ENCODE measurements at places on chromosomes 12 and 14.

GRCh38 chr12:116346741-116347140, 69.2 kb upstream of the MED13L start:
- DNase-seq = no peak

- no peak for DNase-seq
Measured at GRCh38 chr14:60904381-60904780, 76.5 kb downstream of the TRMT5 start.

DNA sequence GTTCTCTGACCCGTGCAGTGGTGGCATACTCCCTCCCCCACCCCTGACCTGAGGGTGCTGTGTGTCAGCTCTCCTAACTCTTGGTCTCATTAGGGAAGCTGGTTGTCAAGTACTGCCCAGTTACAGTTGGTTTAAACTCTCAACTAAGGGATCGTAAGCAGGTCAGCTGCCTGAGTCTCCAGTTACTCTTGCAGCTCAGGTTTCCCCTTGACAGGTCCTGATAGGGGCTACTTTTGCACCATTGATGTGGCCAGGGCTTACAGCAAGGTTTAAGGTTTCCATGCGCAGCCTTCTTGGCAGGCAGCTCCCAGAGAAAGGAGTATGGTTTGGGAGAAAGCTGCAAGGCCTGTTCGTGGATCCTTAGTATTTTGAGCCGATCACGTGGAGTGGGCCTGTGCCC, 74.5 kb downstream of the ETV6 start:
- no peak for DNase-seq

DNA sequence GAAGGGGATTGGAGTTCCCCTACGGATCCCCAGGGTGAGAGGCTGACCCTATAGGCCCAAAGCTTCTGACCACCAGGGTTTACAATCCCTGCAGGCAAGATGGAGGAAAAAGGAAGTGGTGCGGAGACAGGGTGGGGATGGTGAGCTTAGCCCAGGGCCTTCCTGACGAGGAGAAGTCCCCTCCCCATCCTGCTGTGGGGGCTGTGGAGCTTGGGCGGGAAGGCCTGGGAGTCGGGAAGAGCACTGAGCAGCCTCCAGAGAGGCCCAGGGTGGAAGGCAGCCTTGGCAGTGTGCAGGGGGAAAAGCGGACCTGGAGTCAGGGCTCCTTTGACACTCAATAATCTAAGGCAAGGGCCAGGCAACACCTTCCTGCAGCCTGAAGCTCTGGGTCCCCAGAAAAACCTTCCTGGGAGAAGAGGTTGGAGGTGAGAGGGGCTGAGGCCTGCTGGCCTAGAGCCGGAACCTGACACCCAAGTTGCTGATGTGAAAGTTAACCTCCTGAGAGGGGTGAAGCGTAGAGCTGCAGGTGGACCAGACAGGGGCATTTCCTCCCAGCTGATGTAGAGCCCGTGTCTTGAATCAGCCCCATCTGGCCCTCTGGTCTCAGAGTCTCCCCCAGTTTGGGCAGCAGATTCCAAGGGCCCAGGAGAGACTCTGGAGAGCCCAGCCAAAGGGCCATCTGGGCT, 6.0 kb downstream of the HDAC7 start:
- DNase-seq = no peak

DNA sequence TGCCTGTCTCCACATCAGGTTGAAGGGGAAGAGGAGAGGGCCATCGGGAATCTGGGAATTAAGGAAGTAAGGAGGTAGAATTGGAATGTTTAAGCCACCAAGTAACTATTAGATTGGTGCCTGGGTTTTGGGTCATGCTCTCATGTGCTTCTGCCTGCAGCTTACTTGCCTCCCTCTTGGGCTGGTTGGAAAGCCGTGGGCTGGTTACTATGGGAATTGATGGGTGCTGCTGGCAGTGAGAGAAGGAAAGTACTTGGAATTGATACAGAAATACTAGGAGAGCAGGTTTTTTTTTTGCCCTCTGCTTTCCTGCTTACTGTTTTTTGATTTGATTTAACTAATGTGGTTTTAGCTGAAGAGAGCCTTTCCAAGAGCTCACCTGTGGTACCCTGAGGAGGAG, 493.5 kb upstream of the RGS6 start:
- no peak for DNase-seq

DNA sequence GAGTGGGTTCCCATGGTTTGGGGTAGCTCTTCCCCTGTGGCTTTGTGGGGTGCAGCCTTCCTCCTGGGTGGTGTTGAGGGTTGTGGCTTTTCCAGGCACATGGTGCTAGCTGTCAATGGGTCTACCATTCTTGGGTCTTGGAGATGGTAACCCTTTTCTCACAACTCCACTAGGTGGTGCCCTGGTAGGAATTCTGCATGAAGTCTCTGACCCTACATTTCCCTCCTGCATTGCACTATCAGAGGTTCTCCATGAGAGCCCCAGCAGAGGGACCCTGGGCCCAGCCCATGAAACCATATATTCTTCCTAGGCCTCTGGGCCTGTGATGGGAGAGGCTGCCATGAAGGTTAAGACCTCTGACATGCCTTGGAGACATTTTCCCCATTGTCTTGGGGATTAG, 1093.3 kb downstream of the SLC16A7 start:
- DNase-seq = no peak

- no peak for DNase-seq
Measured at GRCh38 chr14:93999573-93999972, 2.5 kb downstream of the CCDC197 start.

DNA sequence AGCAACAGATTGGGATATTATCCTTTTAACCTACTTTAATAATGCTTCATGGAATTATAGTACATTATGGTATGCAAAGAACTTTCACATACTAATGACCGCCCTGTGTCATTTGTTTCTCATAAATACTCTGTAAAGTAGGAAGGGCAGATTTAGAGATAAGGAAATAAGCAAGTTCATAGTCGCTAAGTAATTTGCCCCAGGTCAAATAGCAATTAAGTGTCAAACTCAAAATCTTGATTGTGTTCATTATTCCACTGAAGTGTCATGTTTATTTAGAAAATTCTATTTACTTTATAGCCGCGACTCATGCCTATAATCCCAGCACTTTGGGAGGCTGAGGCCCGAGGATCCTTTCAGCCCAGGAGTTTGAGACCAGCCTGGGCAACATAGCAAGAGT, 98.7 kb upstream of the ATF1 start:
- no peak for DNase-seq

- no peak for DNase-seq
Measured at GRCh38 chr14:38205949-38206665, 1.6 kb upstream of the SSTR1 start.

- DNase-seq = no peak
Measured at GRCh38 chr12:87783467-87783866, 245.7 kb downstream of the C12orf50 start.

DNA sequence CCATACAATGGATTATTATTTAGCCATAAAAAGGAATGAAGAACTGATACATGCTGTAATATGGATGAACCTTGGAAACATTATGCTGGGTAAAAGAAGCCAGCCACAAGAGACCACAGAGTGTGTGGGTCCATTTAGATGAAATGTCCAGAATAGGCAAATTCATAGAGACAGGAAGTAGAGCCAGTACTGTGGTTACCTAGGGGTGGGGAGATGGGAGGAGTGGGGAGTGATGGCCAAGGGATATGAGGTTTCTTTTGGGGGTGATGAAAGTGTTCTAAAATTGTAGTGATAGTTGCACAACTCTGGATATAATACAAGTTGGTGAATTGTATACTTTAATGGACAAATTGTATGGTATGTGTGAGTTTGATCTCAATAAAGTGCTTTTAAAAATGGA, 18.6 kb downstream of the JDP2 start:
- no peak for DNase-seq

DNA sequence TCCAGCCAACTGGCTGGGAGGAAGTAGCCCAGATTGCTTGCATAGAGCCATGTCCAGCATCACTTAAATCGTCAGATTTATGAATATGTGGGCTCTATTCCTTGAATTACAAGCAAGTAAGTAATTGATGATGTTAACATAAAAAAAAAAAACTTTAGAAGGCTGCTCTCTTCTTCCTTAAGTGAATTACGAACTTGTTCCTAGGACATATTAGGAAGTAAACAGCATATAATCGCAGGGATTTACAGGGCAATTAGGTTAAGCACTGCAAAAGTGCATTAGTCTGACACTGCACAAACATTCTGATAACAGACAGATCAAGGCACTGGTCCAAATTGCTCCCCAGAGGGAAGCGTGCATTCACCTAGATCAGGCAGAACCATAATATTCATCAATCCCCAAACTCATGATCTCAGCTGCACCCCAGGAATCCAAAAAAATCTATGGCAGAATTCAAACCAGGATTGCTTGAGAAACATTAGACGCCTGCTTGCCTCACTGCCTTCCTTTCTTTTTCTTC, 293.2 kb downstream of the TMEM132D start:
- DNase-seq = no peak

DNA sequence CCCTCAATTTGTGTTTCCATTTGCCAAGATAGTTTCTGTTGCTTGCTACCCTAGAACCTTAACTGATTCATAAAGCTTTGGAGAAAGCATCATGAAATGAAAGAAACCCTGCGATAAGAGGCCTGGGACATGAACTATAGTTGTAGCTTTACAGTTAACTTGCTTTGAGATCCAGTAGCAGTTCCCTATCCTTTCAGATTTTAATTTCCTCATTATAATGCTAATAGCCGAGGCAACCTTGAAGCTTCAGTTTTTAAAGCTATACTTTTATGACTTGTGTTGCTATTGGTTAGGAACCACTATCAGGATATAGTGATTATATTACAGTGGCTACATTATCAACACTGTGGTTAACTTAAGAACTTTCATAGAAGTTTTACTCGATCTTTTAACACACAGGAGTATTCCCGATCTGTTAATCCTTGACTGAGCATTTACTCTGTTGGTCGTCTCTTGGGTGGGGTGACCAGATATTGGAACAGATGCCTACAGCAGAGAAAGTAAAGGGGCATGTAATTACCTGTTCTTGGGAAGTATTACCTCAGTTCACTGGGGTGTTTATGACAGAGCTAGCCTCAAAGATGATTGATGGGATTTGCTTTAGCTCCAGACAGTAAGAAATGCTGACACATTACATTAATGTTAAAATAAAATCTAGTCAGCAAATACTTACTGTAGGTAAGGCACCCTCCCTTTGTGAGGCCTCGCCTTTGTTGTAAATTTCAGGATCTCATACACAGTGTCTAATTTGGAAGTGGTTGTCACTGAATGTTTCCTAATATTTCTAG, 86.2 kb upstream of the CSRP2 start:
- no peak for DNase-seq

GRCh38 chr14:72064501-72064900, 132.3 kb downstream of the RGS6 start:
- DNase-seq = no peak

DNA sequence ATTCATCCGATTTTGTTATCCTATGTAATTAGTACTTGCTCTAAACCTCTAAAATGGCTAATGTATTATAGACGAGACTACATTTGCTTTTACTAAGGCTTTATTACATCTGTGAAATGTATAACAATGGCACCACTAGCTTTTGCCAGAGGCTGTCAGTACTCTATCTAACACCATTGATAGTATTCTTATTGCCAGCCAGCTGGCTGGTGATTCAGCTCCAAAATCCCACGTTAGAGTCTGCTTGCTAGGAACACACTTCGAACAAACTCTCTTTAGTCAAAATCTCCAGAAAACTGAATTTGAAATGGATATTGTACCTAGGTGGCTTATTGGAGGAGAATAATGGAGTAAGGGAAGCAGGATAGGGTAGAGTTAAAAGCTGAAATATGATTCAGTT, 839.2 kb downstream of the SLC6A15 start:
- no peak for DNase-seq

GRCh38 chr14:20690848-20691640, 2.5 kb downstream of the ANG start:
- DNase-seq = peak; percentile 11

DNA sequence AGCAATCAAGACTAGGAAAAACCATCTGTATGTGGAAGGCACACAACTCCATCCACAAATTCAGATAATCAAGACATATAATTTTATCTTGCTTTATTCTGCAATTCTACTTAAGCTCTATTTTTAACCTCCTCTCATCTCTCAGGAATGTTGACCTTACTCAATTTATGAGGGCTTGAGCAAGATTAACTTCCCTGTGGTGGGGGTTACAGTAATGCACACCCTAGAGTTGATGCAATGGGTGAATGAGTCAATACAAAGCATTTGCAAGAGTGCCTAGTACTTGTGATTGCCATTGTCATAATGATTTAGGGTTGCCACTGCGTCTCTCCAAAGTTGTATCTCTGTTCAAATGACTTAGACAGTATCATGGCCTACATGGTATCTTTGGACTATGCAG, 1598.4 kb upstream of the TMEM132C start:
- DNase-seq = no peak

DNA sequence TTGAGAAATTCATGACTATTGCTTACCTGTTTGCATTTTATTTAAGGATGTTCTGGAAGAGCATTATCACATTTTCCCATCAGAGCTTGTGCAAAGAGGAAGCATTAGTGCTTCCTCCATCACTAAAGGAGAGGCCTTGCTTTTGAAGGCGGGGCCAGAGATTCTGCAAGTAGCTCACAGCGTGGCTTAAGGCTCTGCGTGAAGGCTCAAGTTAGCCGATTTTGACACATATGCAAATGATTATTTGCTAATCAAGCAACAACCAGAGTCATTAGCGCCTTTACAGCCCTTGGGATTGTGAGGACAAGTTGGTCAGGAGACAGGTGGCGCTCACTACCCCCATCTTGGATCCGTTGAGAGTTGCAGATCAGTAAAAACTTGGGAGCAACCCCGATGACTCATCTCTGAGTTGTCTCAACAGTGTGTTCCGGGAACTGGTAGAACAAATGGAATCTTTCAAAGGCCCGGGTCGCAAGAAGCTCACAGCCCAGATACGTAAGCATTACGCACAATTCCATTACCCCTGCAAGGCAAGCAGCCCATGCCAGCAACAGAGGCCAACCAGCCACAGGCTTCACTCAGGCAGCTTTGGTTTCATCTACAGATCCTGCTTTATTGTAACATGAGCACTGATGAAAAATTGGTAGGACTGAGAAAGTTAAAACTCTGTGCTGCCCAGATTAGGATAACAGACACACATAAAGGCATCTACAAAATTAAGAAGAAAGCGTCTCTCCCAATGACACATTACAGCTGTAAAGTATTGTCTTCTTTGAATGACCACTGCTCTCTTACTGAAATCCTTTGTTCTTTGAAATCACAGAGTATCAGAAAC, 34.9 kb upstream of the SPTSSA start:
- no peak for DNase-seq

GRCh38 chr14:95300002-95300696, 19.6 kb downstream of the CLMN start:
- DNase-seq = no peak

DNA sequence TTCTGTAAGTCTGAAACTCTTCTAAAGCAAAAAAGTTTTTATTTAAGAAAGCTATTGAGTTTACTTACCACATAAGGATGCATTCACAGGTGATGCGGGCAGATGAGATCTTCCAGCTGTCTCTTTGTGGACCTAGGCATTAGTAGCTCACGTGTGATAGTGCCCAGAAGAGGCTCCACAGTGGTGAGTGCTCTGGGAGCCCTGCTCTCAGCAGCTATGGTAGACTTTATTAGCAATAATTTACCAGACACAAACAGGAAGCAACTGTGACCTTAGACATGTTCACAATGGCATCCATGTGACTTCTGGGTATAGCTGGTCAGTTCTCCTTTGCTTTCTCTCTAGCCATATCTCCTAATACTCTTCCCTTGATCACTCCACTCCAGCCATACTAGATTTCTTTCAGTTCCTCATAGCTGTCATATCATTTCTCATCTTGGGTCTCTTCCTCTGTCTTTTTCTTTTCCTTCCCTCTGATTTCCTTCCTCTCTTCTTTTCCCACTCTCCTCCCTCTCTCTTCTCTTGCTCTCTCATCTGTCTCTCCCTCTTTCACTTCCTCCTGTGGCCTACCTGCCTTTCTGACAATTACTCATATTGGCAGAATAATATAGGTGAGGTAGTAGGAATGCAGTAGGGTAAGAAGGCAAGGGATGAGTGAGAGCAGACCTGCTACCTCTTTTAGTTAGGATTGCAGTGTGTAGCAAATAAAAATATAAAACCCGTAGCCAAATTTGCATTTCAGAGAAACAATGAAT, 75.2 kb upstream of the SCAF11 start:
- no peak for DNase-seq

Measured in effector memory CD4-positive, alpha-beta T cell (primary cell).